ENCODE measurements at places on chromosomes 1 and 21. TPM values are rescaled to one million over a fixed set of nuclear protein-coding genes. Genes with fewer than 3 reads are reported as not detected.

DNA sequence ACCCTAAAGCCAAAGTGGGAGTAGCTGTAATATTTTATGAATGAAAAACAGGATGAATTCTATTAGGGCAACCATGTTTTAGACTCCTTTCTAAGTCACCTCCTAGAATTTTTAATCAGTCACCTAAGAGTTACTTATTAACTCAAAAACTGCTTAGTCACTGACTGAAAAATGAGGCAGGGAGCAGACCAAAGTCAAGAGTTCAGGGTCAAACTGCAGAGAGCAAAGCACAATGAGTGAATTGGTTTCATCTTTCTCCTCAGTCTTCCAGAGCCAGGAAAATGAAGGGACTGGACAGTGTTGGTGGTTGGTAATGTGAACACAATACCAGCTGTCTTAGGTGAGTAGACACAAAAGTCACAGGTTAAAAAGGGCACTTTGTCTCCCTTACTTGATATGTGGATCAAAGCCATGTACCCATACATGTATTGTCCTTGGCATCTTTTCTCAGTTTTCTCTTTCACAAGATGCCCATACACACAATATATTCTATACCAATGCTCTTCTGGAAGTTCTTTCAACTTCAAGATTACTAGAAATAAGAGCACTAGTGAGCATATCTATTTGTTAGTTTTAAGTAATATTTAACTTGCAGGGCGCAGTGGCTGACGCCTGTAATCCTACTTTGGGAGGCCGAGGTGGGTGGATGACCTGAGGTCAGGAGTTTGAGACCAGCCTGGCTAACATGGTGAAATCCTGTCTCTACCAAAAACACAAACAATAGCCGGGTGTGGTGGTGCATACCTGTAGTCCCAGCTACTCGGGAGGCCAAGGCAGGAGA is 42.2 kb downstream of the ATP1B1 start:
- no peak for DNase-seq
- H3K27ac ChIP-seq: peak overlapping the region; percentile 68
- no peak overlapping the region for H3K4me3 ChIP-seq
- H3K27me3 ChIP-seq: no peaks in the 10 kb centered on the region
- H3K36me3 ChIP-seq: no peaks in the 10 kb centered on the region

Gene TAGLN2
- total RNA-seq: 30.6 TPM

DNA sequence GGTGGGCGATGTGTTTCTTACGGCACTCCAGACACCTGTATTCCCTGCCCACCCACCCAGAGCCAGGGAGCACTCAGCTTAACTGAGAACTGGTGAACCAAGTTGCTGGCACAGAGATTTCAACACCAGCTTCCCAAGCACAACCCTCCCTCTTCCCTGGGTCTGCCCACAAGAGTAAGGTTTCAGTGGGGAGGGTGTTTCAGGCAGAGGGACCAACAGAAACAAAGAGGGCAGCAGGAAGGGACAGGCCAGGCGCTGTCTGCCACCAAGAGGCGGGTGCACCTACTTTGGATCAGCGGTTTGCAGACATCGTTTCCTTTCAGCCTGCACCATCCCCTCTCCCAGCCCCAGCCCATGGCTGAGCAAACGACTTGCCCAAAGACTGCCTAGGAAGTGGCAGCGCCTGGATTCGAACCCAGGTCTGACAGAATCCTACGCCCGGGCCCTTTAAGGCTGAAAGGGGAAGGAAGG is 21.9 kb upstream of the ALDH4A1 start:
- no peaks in the 10 kb centered on the region for H3K27me3 ChIP-seq
- H3K27ac ChIP-seq: peak overlapping the region; percentile 81
- peak; percentile 37 for DNase-seq
- H3K4me3 ChIP-seq: no peak overlapping the region

DNA sequence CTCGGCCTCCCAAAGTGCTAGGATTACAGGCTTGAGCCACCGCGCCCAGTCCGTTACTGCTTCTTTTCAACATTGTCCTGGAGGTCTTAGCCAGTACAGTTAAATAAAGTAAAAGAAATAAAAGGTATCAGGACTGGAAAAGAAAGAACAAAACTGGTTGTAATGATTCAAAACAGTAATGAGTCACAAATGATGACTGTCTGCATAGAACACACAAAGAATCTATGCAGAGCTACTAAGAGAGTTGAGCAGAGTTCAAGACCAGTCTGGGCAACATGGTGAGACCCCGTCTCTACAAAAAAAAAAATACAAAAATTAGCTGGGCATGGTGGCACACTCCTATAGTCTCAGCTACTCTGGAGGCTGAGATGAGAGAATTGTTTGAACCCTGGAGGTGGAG is 23.4 kb downstream of the BCAR3 start:
- no peak overlapping the region for H3K27ac ChIP-seq
- no peaks in the 10 kb centered on the region for H3K36me3 ChIP-seq
- no peaks in the 10 kb centered on the region for H3K27me3 ChIP-seq
- DNase-seq: no peak

Gene RPF1
- total RNA-seq: 61.9 TPM

DNA sequence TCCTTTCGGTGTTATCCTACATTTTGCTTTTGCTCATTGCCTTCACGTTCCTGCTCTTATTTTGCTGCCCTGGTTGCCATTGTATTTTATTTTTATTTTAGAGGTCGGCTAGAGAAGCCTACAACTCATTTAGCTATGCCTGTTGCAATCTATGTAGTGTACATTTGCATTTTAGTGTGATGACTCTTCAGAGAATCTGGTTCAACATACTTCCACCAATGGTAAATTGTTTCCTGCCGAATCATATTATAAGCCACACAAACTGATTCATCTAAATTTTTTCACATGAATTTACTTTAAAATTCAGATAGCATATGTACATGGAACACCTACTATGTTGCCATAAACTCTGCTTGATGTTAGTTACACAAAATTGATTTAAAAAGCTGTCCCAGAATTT is 1596.9 kb downstream of the PLA2G4A start:
- no peaks in the 10 kb centered on the region for H3K27me3 ChIP-seq
- H3K4me3 ChIP-seq: no peak overlapping the region
- no peaks in the 10 kb centered on the region for H3K4me1 ChIP-seq

DNA sequence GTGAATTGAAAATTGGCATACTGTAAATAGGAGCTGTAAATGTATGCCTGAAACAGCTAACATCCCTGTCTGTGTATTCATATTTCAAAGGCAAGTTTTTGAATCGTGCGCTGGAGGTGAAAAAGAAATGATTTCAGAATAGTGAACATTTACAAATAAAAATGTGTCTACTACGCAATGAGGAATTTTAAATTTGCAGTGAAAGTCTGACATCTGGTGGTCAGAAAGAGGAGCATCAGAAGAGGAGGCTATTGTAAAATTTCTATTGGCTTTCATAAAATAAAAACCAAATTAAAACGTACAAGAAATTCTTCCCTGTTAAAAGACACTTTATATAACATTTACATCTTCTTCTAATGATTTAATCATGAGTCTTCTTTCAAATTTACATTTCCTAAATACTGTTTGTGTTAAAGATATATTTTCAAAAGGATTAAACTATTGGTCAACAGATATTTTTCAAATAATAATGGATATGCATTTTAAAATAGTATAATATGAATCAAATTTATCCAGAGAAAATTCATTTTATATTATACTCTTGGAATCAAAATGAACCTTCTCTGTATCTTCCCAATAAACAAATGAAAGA is 113.7 kb upstream of the RRP15 start:
- H3K4me3 ChIP-seq: no peak overlapping the region
- no peaks in the 10 kb centered on the region for H3K4me1 ChIP-seq
- H3K27me3 ChIP-seq: peaks cover 29% of the 10 kb centered on the region
- DNase-seq: no peak
- no peak overlapping the region for H3K27ac ChIP-seq
- H3K36me3 ChIP-seq: no peaks in the 10 kb centered on the region

GRCh38 chr1:108617008-108617723 is 43.7 kb downstream of the HENMT1 start:
- no peak overlapping the region for H3K4me3 ChIP-seq
- no peaks in the 10 kb centered on the region for H3K27me3 ChIP-seq
- no peaks in the 10 kb centered on the region for H3K4me1 ChIP-seq
- no peaks in the 10 kb centered on the region for H3K36me3 ChIP-seq
- no peak for DNase-seq
- H3K27ac ChIP-seq: no peak overlapping the region

- H3K27ac ChIP-seq: no peak overlapping the region
- H3K27me3 ChIP-seq: peaks cover 51% of the 10 kb centered on the region
- no peaks in the 10 kb centered on the region for H3K4me1 ChIP-seq
- H3K4me3 ChIP-seq: no peak overlapping the region
Observed at GRCh38 chr1:205047764-205048231, 4.8 kb downstream of the CNTN2 start.

GRCh38 chr1:181101581-181102226 is 13.2 kb downstream of the IER5 start:
- DNase-seq: no peak
- no peaks in the 10 kb centered on the region for H3K27me3 ChIP-seq
- H3K27ac ChIP-seq: no peak overlapping the region

All from gastrocnemius medialis (tissue), 4 donors.